ENCODE measurements at places on chromosomes 4 and X.

DNA sequence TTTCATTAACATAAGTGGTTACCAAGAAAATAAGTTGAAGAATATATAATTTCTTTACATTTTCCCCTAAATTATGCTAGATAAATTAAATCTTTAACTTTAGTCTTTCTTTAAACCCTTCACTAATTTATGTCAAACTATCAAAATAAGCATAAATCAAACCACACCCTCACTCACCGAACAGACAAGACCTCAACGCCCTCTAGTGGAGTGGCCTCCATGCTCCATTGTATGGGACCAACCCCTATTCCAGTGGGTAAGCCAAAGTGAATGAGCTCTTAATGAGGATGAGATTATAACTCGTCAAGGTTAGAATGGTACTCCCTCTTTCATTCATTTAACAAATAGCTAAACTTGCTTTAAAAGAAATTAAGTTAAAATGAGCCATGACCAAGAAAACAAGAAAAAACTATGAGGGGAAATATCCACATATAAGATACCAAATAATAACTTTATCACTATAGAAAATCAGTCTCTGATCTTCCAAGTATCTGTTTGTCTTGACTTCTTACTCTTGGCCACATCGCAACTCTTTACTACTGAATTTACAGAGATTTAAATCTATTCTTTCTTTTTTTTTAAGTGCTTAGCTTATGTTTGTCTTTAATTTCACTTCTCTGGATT, 15.6 kb upstream of the BBS12 start:
- DNase-seq: peak; percentile 63

DNA sequence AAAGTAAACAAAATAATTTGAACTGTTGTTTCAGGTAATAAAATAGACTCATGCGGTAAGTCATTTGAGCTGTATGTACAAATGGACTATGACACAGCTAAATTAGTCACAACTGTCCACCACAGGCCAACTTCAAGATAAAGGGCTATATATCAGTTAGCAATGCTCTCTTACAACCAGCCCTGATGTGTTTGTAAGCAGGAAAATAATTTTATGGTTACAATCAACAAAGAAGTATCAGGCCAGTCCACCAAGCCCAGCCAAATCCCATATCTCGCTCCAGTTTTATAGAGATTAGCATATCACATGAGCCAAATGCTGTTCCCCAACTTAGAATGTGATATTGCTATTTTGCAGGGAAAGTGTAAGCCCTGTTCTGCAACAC, 511 bp upstream of the DUSP21 start:
- DNase-seq: no peak

- DNase-seq: no peak
These were observed 99.5 kb downstream of the EFHC2 start for GRCh38 chrX:44244008-44244407.

DNA sequence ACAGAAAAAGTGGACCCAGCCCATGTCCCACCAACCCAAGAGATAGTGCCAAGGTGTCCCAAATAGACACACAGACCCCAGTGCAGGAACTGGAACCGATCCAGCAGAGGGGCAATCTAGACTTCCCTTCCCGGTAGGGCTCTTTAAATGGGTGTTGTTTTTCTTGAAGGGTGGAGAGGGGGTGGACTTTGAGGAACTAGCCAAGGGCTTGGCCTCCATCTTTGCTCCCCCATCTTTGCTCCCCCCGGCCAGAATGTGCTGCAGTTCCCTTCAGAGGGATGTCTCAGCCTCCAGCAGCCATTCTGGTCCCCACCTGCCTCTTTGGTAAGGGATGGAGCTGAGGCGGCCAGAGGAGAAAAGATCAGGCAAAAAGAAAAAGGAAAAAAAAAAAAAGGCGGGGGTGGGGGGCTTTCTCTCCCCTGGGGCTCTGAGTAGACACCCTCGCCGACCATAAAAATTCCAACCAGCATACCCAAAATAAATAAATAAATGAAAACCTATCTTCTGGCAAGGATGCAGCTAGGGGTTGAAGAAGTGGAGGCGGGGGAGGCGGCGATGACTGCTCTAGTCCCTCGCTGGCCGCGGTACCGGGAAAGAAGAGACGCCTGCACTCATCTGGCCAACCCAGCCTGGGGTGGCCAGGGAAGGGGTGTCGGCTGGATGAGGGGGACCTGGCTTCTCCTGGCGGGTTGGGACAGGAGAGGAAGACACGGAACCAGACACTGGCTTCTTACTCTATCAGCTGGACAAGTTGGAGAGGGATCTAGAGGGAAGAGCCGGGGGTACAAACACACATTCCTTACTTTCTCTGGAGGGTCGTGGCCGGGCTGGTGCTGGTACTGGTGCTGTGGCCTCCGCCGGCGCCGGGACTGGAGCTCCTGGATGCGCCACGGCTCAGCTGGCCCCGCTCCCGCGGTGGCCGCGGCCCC, 38.5 kb upstream of the IQSEC2 start:
- DNase-seq: no peak

DNA sequence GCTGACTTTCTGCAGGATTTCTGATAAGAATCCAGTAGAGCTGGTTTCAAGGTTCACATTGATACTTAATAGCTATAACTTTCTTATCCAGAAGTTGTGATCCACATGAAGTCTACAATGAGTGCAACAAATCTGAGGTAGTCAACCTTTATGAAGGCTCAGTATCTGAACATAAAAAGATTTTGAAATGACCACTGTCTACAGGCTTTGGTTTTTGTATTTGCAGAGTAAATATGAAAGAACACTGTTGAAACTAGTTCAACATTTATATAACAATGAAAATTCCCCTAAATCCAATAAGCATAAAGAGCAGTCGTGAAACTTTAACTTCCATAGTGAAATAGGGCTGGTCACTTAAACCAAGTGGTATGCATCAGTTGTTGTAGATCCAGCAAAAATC, 55.6 kb upstream of the RLIM start:
- no peak for DNase-seq

- DNase-seq: no peak
These were observed 117.2 kb downstream of the PRSS12 start for GRCh38 chr4:118235566-118236120.

DNA sequence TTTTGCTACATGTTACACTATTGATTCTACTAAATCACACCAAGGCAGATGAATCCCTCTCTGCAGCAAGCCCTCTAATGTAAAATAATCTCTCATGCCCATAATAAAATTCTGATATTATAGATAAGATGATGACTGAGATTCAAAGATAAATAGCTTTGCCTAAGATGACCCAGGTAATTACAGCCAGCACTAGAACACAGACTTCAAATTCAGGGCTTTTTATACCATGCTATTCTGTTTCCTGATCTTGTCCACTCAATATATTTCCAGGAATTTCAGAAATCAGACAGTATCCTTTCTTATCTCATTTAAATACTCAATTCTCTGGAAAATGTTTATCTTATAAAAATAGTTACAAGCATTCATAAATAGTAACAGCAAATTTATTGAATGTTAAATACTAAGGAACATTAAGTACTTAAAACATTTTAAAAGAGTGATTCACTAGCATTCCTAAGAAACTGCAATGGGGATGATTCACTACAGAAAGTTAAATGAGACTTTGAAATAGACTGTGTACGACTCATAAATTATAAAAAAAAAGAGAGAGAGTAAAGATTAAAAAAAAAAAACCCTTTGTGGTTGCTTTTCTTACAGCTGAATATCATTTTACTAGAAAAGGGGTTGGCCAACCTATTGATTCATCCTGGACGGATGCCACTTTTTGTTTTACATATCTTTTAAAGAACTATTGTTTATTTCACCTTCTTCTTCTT, 45.8 kb upstream of the IL21 start:
- no peak for DNase-seq

- DNase-seq: no peak
These were observed 195.2 kb upstream of the EPHA5 start for GRCh38 chr4:65865489-65865888.

DNA sequence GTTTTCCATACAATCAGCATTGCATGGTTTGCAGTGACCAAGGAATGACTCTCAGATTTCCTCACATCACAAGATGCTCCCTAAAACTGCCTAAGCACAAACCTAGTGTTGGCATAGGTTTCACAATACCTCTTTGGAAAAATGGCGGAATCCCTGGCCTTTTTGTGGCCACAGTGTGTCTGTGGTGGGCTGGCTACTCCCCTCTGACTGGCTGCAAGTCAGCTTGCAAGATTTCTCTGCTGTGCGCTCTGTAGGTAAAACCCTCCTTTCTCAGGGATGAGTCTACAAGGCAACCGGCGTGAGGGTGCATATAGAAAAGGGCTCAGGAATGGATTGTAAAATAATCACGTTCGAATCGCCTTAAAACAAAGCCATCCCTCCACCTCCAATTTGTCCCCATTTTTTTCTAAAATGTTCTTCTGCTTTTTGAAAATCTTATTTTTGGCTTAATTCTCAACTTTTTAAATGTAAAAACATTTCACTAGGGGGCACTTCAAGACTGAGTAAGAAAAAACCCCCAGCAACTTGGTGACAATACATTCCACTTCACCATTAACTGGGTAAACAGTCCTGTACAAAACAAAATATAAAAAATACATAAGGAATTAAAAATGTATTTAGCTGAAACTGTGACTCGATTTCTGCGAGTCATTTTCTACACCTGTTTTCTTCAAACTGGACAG, 235.6 kb downstream of the STIM2 start:
- no peak for DNase-seq

DNA sequence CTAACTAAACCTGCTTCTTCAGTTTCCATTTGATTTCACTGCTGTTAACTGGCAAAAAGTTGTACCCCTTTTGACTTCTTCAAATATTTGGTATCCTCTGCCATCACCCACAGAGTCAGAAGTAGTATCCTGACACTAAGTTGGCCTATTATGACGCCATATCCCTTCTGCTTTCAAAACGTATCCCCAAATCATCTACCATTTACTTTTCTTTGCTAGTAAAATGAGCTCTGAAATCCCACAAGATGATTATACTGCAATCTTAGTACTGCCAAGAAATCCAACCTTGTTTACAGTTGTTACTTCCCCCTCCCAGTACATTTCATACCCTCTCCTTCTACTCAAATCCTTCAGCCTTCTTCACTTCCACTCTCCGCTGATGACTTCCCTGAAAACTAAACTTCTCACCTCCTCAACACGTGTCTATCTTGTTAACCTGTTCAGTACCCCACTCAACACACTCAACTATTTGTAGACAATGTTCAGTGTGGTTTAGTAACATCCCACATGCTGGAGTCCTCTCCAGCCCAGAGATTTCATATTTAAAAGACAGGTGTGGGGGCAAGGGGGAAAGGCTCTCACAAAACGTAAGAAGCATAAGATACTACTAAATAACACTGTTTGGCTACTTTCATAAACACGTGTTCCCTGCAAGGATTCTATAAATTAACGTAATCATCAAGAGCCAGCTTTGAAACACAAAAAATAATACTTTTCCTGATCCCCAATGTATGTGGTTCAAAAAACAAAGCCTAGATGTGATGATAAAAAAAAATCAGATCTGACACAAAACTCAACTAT, 1.3 kb downstream of the NAF1 start:
- no peak for DNase-seq

GRCh38 chr4:164802301-164802901, 48.5 kb downstream of the SMIM31 start:
- no peak for DNase-seq

DNA sequence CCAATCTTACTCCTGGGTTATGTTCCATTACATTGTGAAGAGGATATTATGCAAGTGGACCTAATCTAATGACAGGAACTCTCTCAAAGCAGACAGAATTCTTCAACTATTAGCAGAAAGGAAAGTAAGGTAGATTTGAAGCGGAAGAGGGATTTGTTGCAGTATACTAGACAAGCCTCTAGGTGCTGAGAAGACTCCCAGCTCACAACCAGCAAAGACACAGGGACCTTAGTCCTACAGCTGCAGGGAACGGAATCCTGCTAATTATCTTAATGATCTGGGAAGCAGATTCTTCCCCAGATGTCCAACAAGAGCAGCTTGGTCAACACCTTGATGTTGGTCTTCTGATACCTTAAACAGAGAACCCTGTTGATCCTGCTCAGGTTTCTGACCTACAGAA, 73.6 kb downstream of the STK32B start:
- DNase-seq: no peak

GRCh38 chrX:111447298-111447697, 35.3 kb upstream of the DCX start:
- no peak for DNase-seq

DNA sequence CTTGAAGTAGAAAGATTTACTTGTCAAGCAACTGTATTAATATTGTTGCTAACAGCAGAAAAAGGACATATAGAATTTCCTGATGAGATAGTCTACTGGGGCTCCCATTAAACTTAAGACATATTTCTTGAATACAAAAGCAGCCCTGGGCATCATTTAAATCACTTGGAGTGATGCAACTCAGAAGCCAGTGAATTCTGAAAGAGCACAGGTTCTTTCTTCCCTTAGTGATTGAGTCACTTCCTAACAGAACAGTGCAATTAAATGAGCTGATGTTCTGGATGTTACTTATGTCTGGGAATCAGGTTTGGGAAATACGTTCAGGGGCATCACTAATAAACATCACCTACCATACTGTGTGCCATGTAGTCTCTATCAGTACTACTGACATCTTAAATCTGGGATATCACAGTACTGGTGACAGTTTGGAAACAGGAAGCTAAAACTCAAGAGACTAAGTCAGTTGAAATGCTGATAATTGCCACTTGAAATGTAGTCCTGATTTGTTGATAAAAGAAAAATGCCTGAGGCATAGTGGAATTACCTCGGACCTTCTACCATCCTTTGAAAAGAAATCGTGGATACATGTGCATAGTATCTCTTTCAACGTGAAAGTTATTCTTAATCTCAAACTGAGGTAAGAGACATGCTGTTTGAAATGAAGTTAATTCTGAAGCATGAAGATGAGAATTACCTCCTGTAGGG, 249.2 kb upstream of the GPRIN3 start:
- no peak for DNase-seq

DNA sequence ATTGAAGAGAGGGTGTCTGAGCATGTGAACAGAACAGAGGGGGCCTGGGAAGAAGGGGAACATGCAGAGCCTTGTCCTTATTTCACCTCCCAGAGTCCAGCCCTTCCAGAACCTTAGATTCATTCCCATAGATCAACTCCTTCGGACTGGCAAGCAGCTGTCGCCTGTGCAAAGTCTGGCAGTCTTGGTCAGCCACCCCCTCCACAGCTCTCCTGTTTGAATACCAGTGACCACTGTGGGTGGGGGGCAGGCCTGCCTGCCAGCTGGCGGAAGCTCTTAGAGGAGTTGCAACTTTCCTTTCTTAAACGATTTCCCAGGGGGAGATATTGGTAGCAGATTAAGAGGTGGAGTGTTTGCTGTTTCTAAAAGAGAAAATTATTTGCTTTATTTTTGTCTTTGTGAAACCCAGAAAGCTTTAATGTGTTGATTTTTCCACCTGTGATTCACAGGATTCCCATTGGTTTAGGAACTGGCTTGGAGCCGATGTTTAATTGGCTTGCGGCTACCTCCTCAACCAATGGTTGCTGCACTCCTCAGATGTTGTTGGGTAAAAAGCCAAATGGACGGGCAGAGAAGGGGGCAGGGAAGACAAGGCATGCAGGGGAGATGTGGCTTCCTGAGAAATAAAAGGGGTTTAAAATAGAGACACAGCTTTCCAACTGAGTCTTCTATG, 62.2 kb upstream of the PRPS1 start:
- no peak for DNase-seq

DNA sequence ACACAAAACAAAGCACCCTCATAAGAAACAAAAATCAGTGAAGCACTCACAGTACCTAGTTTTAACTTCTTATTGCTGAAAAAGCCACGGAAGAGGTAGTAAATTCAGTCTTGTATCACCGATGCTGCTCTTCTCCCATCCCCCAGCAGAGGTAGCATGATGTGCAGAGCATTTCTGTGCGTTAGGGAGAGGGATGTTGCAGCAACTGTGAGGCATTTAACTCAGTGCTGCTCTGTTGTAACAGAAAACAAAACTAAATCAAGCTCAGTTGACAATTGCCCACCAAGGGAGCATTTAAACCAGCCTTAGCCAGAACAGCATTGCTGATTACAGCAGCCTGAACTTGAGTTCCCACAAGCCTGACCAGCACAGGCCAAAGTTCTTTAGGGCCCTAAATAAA, 1279.7 kb upstream of the ADGRL3 start:
- DNase-seq: no peak
